Left lung (tissue), 14 donors: ENCODE measurements at places on chromosomes 2 and 18.

GRCh38 chr2:22600999-22601398 lies 784.0 kb upstream of the KLHL29 start:
- DNase-seq, result no peak

- DNase-seq, result no peak
These were observed 51.4 kb upstream of the SPAG16 start for GRCh38 chr2:213232649-213233437.

GRCh38 chr2:175169191-175169590 lies 1.2 kb upstream of the ATF2 start:
- DNase-seq, result no peak

- no peak for DNase-seq
These were observed 185.4 kb upstream of the OSR1 start for GRCh38 chr2:19543663-19544383.

DNA sequence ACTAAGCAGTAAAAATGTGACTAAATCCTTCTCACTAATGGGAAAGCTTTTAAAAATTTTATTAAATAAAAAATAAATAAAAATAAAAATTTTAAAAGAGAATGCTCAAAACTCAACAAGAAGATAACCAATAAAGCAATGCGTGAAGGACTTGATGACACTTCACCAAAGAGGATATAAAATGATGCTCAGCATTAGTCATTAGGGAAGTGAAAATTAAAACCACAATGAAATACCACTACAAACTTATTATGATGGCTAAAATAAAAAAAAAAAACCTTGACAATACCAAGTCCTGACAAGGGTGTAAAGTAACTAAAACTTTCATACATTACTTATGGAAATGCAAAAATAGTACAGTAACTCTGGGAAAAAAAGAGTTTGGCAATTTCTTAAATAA lies 3.3 kb upstream of the WDR75 start:
- no peak for DNase-seq

DNA sequence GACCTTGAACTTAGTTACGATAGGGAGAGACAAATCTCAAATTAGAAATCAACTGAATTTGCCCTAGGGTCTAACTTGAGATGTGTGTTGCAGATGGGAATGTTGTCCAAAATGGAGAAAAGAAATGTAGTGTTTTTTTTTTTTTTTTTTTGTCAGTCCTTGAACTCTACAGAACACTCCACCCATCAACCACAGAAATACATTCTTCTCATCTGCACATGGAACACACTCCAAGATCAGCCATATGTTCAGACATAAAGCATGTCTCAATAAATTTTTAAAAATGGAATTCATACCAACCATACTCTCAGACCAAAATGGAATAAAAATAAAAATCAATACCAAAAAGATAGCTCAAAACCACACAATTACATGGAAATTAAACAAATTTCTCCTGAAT lies 526.5 kb downstream of the FBXO15 start:
- DNase-seq, result no peak

DNA sequence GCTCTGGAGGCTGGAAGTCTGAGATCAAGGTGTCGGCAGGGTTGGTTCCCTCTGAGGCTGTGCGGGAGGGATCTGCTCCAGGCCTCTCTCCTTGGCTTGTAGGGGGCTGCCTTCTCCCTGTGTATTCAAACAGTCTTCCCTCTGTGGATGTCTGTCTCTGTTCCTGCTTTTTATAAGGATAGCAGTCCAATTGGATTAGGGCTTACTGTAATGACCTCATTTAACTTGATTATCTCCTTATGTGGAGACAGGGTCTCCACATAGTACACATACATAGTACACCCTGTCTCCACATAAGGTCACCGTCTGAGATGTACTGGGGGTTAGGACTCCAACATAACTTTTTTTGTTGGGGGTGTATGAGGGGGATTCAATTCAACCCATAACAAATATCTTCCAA lies 30.5 kb downstream of the TCF7L1 start:
- no peak for DNase-seq

GRCh38 chr2:106904242-106904641 lies 18.3 kb upstream of the ST6GAL2 start:
- DNase-seq, result no peak

GRCh38 chr18:23958036-23958435 lies 56.5 kb upstream of the TTC39C start:
- peak; percentile 38 for DNase-seq

DNA sequence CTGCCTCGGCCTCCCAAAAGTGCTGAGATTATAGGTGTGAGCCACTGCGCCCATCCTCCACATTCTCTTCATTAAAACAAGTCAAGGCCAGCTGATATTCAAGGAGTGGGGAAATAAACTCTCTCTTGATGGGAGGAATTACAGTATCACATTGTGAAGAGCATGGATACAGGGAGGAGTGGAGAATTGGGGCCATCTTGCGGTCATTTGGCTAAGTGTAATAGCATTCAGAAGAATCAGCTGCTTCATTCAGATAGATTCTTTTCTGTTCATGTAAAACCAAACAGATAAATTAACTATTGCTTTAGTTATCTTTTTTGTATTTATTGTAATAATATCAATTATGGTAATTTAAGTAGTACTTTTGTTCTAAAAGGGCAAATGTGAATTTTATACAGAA lies 156.3 kb downstream of the UBR3 start:
- DNase-seq, result no peak

- DNase-seq, result no peak
These were observed 137.1 kb downstream of the ZEB2 start for GRCh38 chr2:144382849-144383248.

- DNase-seq, result no peak
These were observed 4.2 kb upstream of the SERPINB4 start for GRCh38 chr18:63648241-63648640.

GRCh38 chr2:236639461-236640235 lies 70.0 kb downstream of the ACKR3 start:
- DNase-seq, result no peak
